ENCODE measurements at places on chromosomes 1 and 21.

DNA sequence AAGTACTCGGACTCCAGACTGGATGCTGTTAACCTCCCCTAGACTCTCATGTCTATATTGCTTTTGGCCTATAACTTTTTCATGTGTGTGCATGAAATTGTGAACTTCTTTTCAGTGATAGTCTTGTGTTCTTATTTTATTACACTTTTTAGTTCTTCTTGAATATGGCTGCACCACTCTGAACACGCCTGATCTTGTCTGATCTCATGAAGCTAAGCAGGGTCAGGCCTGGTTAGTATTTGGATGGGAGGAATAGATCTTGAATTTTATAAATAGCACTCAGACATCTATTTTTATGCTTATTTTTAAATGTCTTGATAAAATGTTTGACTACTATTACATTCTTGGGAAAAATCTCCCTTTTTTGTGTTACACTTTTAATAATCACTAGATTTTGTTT is 22.4 kb downstream of the TCP10L start:
- DNase-seq = no peak

- DNase-seq = no peak
Measured at GRCh38 chr1:23804183-23804835, 3.8 kb upstream of the GALE start.

DNA sequence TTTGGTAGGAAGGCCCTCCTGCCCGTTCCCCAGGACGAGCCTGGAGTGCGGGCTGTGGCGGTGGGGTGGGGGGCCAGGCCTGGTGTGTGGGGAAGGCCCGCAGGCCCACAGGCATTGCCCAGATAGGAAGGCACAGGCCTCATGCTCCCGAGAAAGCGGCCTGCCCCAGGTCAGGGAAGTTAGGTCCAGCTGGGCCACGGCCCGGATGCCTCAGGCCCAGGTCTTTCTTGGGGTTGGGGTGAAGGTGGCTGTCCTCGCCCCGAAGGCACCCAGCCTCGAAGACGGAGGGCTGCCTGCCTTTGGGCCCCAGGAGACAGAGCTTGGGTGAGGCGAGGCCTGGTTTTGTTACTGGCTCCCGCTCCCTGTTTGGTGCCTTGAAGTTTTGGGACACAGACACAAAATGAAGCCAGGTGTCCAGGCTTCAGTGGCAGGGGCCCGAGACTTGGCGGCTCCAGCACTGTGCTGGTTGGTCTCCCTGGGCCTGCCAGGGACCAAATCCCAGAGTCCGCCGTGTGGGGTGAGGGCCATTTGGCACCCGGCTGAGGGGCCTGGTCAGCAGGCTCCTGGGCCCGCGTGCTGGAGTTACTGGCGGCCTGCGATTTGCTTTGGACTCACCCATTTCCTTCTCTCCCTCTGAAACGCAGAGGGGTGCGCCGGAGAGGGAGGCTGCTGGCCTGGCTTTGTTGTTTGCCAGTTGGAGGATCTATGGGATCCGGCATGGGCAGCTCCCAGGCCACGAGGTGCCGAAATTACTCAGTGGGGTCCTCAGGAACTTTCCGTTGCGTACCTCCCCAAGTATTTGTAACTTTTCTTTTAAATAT is 2.0 kb downstream of the SKI start:
- DNase-seq = no peak

DNA sequence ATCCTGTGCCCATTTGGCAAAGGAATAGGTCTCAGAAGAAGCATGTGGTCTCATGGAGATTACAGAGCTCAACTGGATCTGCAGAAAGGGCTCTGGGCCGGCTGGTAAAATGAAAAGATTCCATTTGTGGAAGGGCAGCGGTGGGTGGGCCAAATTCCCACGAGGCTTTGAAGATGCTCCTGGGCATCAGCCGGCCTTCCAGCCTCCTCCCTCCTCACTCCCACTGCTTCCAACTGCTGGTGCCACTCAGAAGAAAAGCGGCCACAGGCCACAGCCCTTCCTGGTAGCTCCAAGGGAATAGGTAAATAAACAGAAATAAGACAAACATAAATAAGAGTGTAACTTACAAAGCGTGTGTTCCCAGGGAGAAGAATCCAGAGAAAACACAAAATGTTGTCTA is 136.3 kb upstream of the SLC44A3 start:
- DNase-seq = no peak

DNA sequence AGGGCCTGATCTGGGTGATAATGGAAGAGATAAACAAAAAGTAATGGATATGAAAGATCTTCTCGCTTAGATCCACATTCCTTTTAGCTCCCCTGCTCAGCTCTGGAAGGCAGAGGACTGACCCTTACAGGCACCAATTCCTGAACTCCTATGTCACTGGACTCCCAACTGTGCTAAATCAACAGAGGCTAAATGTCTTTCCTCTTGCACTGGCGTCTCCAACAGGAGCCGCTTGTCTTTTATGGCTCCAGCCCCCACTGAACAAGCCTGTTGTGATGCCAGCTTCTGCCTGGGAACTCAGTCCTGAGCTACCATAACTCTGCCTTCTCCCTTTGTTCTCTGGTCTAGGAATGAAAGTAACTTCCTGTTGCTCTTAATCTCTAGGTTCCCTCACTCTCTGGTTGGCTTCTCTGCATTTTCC is 142.1 kb upstream of the COL11A1 start:
- no peak for DNase-seq

DNA sequence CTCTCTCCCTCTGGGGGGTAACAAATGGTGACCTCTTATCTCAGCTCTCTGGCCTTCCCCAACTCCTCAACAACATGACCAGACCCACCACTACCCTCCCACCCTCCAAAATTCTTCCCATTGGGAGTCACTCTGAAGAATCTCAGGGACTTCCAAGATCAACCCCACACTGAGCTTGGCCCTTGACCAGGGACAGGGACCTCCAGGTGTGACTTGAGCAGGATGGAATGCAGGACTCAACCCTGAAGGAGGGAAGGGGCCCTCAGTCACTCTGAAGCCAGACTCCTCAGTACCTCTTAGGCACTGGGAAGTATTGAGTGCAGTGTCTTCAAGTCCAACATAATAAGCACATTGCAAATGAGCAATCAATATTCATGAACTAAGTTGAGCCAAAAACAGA is 1.9 kb downstream of the CASQ1 start:
- DNase-seq = no peak

- DNase-seq = no peak
Measured at GRCh38 chr1:81730881-81731280, 69.9 kb upstream of the ADGRL2 start.

DNA sequence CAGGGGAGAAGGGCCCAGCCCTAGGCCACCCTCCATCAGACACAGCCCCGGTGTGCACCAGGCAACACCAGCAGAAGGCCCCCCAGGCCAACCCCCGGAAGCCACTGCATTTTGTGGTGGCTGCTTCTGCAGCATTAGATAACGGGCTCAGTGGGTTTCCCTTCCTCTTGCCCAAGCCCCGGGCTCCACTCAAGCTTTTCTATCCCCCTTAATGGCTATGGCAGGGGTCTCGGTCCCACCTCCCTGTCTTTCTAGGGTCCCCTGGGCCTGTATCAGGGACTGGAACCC is 18.9 kb downstream of the C1orf174 start:
- no peak for DNase-seq

DNA sequence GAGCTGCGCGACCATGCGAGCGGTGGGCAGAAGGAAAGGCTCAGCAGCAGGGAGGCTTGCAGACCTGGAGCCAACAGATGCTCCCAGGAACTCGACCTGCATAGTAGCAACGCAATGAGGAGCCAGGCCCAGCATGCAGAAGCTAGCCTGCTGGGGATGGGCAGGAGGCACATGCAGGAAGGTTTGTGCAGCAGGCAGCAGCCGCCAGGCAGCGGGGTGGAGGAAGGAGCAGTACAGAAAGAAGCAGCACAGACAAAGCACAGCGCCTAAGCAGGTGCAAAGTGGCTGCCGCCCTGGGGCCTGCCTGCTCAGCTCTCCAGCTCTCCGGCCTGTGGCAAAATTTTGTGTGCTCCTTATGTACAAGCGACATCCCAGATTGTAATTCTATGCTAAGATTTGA is 213.5 kb upstream of the MAP1LC3C start:
- DNase-seq = no peak

- DNase-seq = no peak
Measured at GRCh38 chr1:246726255-246726679, 2.1 kb downstream of the SCCPDH start.

All from sigmoid colon (tissue), 7 donors.